ENCODE measurements at places on chromosomes 4 and X.

GRCh38 chr4:59983852-59984251, 1216.3 kb upstream of the ADGRL3 start:
- no peaks in the 10 kb centered on the region for H3K36me3 ChIP-seq
- DNase-seq: no peak
- H3K27ac ChIP-seq: no peak overlapping the region
- H3K4me1 ChIP-seq: no peaks in the 10 kb centered on the region

DNA sequence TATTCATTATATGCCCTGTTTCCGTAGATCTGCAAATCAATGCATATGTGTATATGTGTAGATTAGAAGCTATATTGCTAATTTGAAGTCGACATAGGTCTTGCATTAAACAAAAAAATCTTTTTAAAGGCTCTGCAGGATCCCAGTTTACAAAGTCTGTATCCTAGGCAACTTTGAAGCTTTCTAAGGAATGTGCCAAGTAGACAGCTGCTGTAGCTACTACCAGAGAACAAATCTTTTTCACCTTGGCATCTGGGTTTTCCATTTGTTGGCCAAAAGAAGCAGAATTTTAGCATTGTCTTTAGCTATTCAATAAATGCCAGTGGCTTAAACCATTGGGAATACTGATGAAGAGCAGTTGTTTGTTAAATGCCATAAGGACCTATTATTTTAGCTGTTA, 88.0 kb downstream of the NAA11 start:
- H3K36me3 ChIP-seq: no peaks in the 10 kb centered on the region
- no peak overlapping the region for H3K27ac ChIP-seq
- H3K4me3 ChIP-seq: no peak overlapping the region
- DNase-seq: no peak

- no peaks in the 10 kb centered on the region for H3K4me1 ChIP-seq
- H3K36me3 ChIP-seq: no peaks in the 10 kb centered on the region
- no peak overlapping the region for H3K27ac ChIP-seq
- H3K27me3 ChIP-seq: no peaks in the 10 kb centered on the region
- H3K4me3 ChIP-seq: no peak overlapping the region
These were observed 69.0 kb upstream of the GYPA start for GRCh38 chr4:144209491-144209890.

DNA sequence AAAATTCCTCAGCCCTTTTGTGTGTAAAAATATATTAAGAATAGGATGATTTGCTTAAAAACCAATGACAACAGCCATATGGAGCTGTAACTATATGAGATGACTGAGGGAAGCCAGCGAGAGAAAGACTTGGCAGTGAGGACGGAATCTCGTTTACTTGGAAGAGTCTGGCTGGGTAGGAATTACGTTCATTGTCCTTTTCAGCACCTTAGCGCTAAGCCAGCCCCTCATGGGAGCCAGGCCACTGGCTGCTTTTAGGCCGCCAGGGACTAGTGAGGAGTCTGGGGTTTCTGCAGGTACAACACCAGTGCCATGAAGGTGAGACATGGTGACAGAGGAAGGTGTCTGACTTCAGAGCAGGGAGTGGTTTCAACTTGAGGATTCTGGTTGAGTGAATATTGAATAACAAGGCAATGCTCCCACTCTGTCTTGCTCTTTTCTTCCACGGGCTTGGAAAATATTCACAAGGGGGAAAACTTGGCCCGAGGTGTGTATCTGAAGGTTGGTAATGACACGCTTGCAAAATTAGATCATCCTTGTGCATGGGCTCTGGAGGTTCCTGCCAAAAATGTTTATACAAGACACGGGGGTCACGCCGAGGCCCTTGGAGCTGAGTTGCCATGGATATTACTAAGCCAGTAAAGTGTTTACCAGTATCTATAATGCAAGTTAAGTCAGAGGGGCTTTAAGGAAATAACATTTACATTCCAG, 17.4 kb downstream of the KLF3 start:
- no peak for DNase-seq
- peaks cover 78% of the 10 kb centered on the region for H3K36me3 ChIP-seq
- peaks cover 100% of the 10 kb centered on the region for H3K4me1 ChIP-seq
- peak overlapping the region; percentile 61 for H3K27ac ChIP-seq

GRCh38 chr4:82403725-82404124, 26.5 kb downstream of the HNRNPDL start:
- no peak overlapping the region for H3K27ac ChIP-seq
- no peak for DNase-seq
- H3K36me3 ChIP-seq: no peaks in the 10 kb centered on the region
- H3K4me3 ChIP-seq: no peak overlapping the region
- no peaks in the 10 kb centered on the region for H3K27me3 ChIP-seq

DNA sequence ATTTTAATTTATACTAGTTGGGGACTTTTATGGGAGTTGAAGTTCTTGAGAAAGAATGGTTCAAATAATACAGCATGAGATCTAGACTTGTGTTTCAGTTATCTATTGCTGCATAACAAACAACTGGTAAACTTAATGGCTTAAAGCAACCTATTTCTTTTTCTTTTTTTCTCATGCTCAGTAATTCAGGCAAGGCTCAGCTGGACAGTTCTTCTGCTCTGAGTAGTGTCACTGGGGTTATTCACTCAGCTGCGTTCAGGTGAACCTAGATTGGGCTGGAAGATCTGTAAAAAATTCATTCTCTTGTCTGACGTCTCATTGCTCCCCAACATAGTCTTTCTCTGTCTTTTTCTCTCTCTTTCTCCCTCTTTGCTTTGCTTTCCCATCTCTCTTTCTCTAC, 291.7 kb downstream of the GBA3 start:
- H3K4me3 ChIP-seq: no peak overlapping the region
- DNase-seq: no peak
- no peaks in the 10 kb centered on the region for H3K36me3 ChIP-seq
- H3K27me3 ChIP-seq: no peaks in the 10 kb centered on the region
- H3K4me1 ChIP-seq: no peaks in the 10 kb centered on the region
- H3K27ac ChIP-seq: no peak overlapping the region

DNA sequence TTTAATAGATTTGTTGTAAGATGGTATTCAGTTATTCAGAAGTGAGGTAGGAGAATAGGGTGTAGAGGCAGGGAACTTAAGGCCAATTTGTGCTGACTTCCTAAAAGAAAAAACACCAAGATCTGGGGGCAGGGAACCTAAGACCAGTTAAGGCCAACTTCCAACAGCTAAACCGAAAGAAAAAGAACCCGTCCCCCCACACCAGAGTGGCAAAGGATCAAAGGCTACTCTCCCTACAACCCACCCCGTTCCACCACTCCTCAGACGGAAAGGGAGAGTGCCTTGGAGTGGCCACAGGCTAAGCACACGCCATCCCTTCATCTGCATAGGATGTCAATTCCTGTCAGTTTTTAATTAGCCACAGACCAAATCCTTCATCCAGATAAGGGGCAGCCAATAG, 3.7 kb upstream of the ZNF718 start:
- H3K4me1 ChIP-seq: peaks cover 12% of the 10 kb centered on the region
- H3K27me3 ChIP-seq: no peaks in the 10 kb centered on the region
- H3K4me3 ChIP-seq: no peak overlapping the region
- H3K27ac ChIP-seq: no peak overlapping the region
- no peaks in the 10 kb centered on the region for H3K36me3 ChIP-seq
- no peak for DNase-seq

DNA sequence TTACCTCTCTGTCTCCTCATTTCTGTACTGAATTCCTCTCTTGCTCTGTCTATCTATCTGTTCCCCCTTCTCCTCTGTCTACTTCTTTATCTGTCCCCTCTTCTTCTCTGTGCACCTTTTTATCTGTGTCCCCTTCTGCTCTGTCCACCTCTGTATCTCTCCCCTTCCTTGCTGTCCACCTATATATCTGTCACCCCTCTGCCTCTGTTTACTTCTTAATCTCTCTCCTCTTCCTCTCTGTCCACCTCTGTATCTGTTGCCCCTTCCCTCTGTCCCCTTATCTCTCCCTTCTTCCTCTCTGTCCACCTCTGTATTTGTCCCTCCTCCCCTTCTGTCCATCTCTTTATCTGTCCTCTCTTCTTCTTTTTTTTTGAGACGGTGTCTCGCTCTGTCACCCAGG, 8.9 kb downstream of the CCDC22 start:
- no peak overlapping the region for H3K4me3 ChIP-seq
- H3K36me3 ChIP-seq: peaks cover 73% of the 10 kb centered on the region
- no peaks in the 10 kb centered on the region for H3K27me3 ChIP-seq
- no peak overlapping the region for H3K27ac ChIP-seq
- no peaks in the 10 kb centered on the region for H3K4me1 ChIP-seq
- DNase-seq: no peak

- H3K4me1 ChIP-seq: no peaks in the 10 kb centered on the region
- no peaks in the 10 kb centered on the region for H3K27me3 ChIP-seq
- DNase-seq: no peak
- no peaks in the 10 kb centered on the region for H3K36me3 ChIP-seq
- H3K27ac ChIP-seq: no peak overlapping the region
These were observed 81.8 kb downstream of the MID1IP1 start for GRCh38 chrX:38882894-38883626.

DNA sequence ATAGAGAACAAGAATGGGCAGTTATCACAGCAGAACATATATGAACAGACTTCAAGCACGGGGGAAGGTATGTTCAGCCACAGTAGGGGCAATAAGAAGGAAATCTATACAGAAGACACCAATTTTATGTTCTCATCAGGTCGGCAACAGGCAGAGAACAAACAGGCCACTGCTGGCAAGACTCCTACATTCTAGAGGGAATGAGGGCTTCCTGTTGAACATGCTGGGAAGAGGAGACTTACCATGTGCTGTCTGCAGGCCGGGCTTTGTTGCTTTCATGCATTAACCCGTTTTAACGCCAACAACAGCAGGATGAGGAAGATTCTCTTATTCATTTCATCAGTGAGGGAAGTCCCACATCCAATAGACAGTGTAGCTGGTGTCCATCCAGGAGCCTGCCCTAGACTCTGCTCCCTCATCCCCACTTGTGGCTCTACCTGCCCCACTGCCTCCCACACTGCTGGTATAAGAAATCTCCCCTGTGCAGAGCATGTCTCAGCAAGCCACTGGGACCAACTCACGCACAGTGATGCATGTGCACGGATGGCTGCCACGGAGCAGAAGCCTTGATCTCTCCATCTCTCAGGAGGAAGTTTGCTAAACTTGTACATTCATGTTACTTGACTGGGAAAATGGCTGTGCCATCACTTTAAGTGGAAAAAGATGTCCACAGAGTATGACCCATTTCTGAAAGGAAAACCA, 84.5 kb downstream of the ACOX3 start:
- no peak overlapping the region for H3K27ac ChIP-seq
- DNase-seq: no peak
- H3K27me3 ChIP-seq: no peaks in the 10 kb centered on the region

GRCh38 chrX:154661899-154662298, 8.5 kb upstream of the CTAG2 start:
- no peaks in the 10 kb centered on the region for H3K36me3 ChIP-seq
- no peaks in the 10 kb centered on the region for H3K4me1 ChIP-seq
- no peak for DNase-seq
- no peaks in the 10 kb centered on the region for H3K27me3 ChIP-seq
- H3K4me3 ChIP-seq: no peak overlapping the region

- no peaks in the 10 kb centered on the region for H3K4me1 ChIP-seq
- H3K27me3 ChIP-seq: no peaks in the 10 kb centered on the region
- no peak overlapping the region for H3K4me3 ChIP-seq
- H3K27ac ChIP-seq: no peak overlapping the region
These were observed 43.6 kb upstream of the UCP1 start for GRCh38 chr4:140612357-140612756.

DNA sequence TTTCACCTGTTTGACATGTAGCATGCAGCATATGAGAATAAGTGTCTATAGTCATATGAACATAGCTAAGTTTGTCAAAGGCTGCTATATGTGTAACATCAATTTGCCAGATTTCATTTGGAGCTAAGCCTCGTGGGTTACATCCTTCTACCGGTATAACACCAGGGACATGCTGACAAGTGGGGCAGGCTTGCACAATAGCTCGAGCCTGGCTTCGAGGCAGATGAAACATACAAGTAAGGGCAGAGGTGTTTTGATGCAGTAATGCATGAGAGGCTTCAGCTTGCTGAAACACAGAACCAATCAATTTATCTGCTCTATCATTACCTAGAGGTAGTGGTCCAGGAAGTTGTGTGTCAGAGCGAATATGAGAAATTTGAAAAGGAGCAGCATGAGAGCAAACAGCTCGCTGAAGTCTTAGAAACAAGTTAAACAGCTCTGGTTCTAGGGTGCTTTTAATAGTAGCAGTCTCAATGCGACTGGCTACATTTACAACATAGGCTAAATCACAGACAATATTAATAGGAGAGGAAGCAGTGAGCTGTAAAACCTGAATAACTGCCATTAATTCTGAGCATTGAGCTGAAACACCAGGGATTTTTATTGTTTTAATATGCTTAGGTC, 14.9 kb upstream of the UGDH start:
- no peaks in the 10 kb centered on the region for H3K4me1 ChIP-seq
- H3K4me3 ChIP-seq: no peak overlapping the region
- no peaks in the 10 kb centered on the region for H3K27me3 ChIP-seq
- no peaks in the 10 kb centered on the region for H3K36me3 ChIP-seq
